ENCODE measurements at places on chromosomes 7 and 10. TPM values are rescaled to one million over a fixed set of nuclear protein-coding genes. Genes with fewer than 3 reads are reported as not detected.

GRCh38 chr10:62037890-62038608 lies 136.6 kb downstream of the ARID5B start:
- no peak overlapping the region for H3K4me3 ChIP-seq
- no peak for DNase-seq
- H3K36me3 ChIP-seq: no peaks in the 10 kb centered on the region
- no peaks in the 10 kb centered on the region for H3K27me3 ChIP-seq
- peaks cover 24% of the 10 kb centered on the region for H3K4me1 ChIP-seq
- peak overlapping the region; percentile 31 for H3K27ac ChIP-seq

DNA sequence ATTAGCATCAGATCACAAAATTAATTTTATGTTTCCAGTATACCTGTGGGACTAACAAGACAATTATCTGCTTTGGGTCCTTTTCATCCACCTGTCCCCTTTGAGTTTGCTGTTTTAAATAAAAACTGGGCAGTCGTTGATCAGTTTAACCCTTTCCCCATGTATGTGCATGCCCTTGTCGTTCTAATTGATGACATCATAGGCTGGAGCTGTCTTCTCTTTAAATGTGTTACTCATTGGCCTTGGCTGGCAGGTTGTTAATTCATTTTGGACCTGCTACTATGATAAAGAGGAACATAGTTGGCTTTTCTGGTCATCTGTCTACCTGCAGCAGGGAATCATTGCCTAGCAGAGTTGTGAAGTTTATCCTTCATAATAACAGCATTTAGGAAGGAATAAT lies 53.8 kb downstream of the TASOR2 start:
- no peak for DNase-seq
- H3K27me3 ChIP-seq: no peaks in the 10 kb centered on the region
- H3K36me3 ChIP-seq: peaks cover 68% of the 10 kb centered on the region
- no peak overlapping the region for H3K27ac ChIP-seq

DNA sequence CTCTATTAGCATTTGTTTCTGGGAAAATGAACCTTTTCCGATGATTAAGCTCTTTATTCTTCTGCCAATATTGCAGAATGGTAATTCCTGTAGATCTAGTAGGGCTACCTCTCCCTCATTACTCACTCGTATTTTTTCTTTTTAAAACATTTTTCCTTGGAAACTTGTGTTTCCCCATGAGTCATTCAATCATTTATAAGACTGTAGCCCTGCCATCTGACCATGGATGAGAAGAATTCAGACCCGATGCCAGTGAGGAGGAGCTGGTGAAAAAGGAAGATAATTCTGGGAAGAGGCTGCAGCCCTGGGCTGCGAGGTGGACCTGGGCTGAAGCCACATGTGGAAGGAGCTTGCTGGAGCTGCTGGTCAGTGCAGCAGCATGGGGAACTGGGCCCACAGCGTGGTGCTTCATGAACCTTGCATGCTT lies 242.8 kb downstream of the KLF6 start:
- no peak for DNase-seq
- H3K36me3 ChIP-seq: no peaks in the 10 kb centered on the region
- H3K4me1 ChIP-seq: peaks cover 6% of the 10 kb centered on the region
- H3K4me3 ChIP-seq: no peak overlapping the region
- H3K27me3 ChIP-seq: no peaks in the 10 kb centered on the region

DNA sequence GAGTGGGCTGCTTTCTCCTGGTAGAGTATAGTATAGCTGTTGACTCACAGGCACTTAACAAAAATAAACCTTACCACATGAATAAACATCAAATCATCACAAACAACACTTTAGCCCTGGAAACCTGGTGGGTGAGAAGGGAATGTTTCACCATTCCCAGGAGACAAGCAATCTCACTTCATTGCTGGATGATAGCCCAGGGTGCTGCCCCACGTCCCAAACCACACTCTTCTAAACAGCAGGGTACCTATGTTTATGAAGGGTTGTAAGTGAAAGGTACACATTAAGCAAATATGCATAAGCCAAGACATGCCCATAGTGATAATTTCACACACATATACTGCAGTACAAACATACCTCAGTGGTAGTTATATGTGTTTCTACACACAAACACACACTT lies 276.2 kb downstream of the FGFR2 start:
- no peak overlapping the region for H3K27ac ChIP-seq
- no peak overlapping the region for H3K4me3 ChIP-seq
- no peaks in the 10 kb centered on the region for H3K27me3 ChIP-seq
- no peaks in the 10 kb centered on the region for H3K4me1 ChIP-seq
- DNase-seq: no peak

DNA sequence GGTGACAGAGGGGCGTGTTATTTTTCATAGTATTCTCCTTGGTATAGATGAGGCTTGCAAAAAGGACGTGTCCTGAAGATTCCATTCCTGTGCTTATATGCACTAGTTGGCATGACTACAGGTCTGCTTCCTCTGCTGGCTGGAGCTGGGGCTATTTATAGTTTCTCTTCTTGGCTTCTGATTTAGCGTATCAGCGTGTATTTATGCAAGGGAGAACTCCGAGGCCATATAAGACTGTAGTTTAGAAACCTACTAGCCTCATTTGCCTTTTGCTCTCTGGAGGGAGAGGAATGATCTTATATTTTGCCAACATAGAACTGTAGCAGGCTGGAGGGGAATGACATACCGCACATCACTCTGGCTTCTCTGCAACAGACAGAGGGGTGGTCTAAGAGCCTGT lies 39.7 kb downstream of the CACNB2 start:
- H3K36me3 ChIP-seq: no peaks in the 10 kb centered on the region
- H3K4me1 ChIP-seq: peaks cover 18% of the 10 kb centered on the region
- DNase-seq: peak; percentile 40
- H3K27ac ChIP-seq: peak overlapping the region; percentile 82
- no peaks in the 10 kb centered on the region for H3K27me3 ChIP-seq

Gene ZNF239
- 3.7 TPM for total RNA-seq

DNA sequence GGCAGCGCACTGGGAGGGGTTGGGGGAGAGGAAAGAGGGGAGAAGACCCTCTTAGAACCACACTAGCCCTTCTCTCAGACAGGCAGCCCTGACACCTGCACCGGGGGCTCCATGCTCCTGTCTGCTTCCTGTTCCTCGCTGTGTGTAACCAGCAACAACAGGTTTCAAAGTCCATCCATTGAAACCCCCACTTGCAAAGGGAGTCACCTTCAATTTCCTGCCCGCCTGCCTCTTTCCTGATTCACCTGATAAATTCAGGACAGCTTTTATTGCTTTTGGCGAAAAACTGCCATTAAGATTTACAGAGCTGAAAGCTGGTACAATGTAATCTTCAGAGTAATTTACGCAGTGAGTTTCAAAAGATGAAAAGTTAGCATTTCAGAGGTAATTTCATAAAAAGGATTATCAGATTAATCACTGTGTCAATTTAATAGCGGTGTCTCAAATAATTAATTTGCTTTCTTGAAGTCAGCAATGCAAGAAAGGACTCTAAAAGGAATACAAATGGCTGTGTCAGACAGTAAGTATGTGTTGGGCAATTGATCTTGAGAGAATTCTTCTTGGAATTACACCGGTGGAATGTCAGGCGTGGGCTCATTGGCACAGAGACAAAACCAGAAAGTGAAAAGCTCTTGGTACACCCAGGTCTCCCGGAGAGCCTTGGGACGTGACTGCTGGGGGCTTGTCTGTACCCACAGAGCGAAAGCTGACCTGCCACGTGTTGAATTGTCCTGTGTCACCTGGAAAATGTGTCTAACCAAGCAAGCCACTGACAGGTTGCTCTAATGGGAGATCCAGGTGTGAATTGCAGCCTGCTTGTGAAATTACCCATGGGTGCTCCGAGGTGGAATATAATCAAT lies 60.7 kb downstream of the TMEM209 start:
- H3K4me1 ChIP-seq: no peaks in the 10 kb centered on the region
- H3K36me3 ChIP-seq: no peaks in the 10 kb centered on the region
- no peak overlapping the region for H3K27ac ChIP-seq
- H3K27me3 ChIP-seq: no peaks in the 10 kb centered on the region

Gene IGFBP3
- total RNA-seq: 43.3 TPM

Gene SFRP5
- 1.8 TPM for total RNA-seq

- H3K36me3 ChIP-seq: no peaks in the 10 kb centered on the region
- H3K4me1 ChIP-seq: no peaks in the 10 kb centered on the region
- no peak overlapping the region for H3K27ac ChIP-seq
Measured at GRCh38 chr7:117673367-117673766, 193.5 kb downstream of the CFTR start.

GRCh38 chr7:126213876-126214275 lies 1038.9 kb downstream of the GRM8 start:
- no peak for DNase-seq
- H3K4me1 ChIP-seq: no peaks in the 10 kb centered on the region
- H3K27ac ChIP-seq: no peak overlapping the region

Gene RPEL1
- not detected for total RNA-seq

DNA sequence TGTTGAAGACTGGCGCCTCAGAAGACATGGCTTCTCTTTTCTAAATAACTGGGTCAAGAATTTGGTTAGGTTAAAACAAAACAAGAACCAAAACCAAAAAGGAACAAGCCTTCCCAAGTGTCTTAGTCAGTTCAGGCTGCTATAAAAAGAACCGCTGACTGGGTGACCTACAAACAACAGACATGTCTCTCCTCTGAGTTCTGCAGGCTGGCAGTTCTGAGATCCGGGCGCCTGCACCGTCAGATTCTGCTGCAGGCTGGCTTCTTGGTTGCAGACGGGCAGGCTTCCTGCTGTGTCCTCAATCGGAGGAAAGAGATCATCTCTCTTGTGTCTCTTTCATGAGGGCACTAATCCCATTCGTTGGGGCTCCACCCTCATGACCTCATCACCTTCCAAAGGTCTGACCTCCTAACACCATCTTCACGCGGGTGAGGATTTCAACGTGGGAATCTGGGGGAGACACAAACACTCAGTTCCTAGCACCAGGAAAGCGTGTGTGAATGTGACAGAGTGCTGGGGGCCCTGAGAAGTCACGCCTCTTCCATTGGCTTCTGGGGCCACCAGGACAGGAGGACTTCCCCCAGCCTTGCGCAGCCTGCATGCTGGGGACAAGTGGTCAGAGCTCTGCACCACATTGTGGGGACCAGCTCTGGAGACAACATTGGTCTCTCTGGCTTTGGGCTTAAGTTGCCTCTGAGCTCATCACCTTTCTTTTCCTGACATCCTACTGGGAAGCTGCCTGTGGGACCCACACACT lies 63.1 kb downstream of the ASB13 start:
- H3K36me3 ChIP-seq: no peaks in the 10 kb centered on the region
- H3K4me3 ChIP-seq: no peak overlapping the region
- no peaks in the 10 kb centered on the region for H3K27me3 ChIP-seq
- no peaks in the 10 kb centered on the region for H3K4me1 ChIP-seq
- DNase-seq: no peak
- H3K27ac ChIP-seq: no peak overlapping the region

- H3K4me3 ChIP-seq: no peak overlapping the region
- H3K27me3 ChIP-seq: no peaks in the 10 kb centered on the region
- H3K36me3 ChIP-seq: no peaks in the 10 kb centered on the region
- H3K27ac ChIP-seq: no peak overlapping the region
Measured at GRCh38 chr7:37356911-37357636, 91.6 kb downstream of the ELMO1 start.

DNA sequence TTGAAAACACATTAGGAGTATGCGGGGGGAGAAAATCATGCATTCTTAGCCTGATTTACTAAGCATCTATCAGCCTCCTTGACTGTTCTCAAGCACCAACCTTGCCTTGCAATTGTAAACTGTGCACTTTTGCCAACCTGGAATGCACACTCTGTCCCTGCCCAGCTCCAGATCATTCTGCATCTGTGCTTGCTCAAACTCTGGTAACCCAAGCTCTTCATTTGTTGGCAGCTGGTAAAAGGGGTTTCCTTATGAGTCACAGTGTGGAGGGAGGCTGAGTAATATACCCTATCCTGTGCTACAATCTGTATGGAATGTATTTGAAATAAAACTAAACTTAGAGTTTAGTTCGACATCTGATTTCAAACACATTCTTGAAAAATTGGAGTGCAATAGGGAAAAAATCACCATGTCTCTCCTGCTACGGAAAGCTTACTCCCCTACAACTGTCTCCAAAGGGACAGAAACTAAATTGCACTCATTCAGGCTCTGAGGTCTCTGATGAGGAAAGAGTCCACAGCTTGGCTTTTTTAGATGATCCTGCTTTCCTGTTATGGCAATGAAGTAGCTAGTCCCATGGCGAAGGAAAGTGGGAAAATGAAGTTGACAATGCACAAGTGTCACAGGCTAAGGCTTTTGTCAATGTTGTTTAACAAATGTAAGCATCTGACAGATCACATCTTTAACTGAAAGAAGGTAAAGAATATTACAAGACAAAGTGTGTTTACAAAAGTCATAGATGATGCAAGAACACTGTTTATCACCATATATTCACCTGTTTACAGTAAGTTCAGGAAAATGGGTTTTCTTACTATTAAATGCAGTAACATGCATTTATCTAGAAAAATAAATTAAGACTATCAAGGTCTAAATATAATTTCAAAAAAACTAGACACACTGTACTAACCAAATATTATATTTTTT lies 61.9 kb downstream of the TES start:
- H3K27ac ChIP-seq: peak overlapping the region; percentile 51
- DNase-seq: peak; percentile 46
- H3K36me3 ChIP-seq: no peaks in the 10 kb centered on the region
- no peaks in the 10 kb centered on the region for H3K27me3 ChIP-seq

DNA sequence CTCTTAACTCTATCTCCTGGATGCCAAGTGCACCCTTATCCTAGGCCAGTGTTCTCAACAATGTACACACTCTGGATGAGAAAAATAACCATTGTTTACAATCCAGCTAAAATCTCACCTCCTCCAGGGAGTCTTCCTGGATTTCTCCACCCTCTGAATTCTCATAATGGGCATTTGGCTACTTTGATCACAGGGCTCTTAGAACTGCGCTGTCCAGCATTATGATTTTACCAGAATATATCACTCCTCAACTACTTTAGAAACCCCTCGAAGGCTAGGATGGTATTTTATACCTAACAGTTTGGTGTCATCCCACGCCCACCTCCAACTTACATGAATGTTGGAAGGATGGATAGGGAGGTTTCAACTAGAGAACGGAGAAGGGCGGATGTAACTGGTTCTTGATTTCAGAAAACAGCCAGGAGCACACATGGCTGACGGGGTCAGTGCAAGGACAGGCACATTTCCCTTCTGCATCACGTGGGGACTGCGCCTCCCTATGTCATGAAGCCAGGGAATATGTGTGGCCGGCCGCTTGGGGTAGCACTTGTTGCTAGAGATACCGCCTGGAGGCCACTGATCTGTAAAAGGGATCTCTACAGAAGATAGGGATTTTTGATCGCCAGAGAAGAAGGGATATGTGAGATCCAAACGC lies 1.2 kb upstream of the ATP6V0E2 start:
- H3K27ac ChIP-seq: peak overlapping the region; percentile 95
- peak; percentile 88 for DNase-seq
- H3K27me3 ChIP-seq: no peaks in the 10 kb centered on the region

DNA sequence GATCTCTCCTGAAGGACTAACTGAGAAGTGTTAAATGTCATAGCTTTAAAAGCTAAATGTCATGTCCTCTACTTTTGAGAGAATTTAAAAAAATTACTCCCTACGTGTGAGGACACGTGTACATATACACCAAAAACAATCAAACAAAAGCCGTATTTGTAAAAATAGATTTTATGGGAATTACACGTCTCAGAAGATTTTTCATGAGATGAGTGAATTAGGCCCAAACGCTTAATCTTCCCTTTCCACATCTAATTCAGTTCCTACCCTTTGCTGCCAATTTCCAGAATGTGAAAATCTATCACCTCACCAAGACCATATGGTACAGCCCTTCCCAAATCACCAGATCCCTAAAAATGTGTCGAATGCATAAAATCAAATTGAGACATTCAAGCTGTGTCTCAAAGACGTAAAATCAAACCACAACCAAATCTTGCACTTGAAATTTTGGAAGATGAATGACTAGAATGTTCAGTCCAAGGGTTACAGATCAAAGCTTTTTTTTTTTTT lies 1.0 kb upstream of the CTTNBP2 start:
- H3K27me3 ChIP-seq: peaks cover 3% of the 10 kb centered on the region
- peak overlapping the region; percentile 90 for H3K4me3 ChIP-seq
- H3K36me3 ChIP-seq: no peaks in the 10 kb centered on the region
- peaks cover 14% of the 10 kb centered on the region for H3K4me1 ChIP-seq
- no peak for DNase-seq

Gene GJD4
- not detected for total RNA-seq
